ENCODE measurements at places on chromosomes 1 and 21. TPM values are rescaled to one million over a fixed set of nuclear protein-coding genes. Genes with fewer than 3 reads are reported as not detected.

Gene PRUNE1
- total RNA-seq = 14.7 TPM

Gene EDARADD
- total RNA-seq = 1.2 TPM

Gene OLIG2
- total RNA-seq = 3.8 TPM

Gene FMN2
- total RNA-seq = 2.6 TPM

Gene HSPB7
- not detected for total RNA-seq

Gene OR2G2
- total RNA-seq = not detected

Gene OR10J4
- total RNA-seq = not detected

Measured in A375 (cell line).